ENCODE measurements at places on chromosomes 13 and 19. TPM values are rescaled to one million over a fixed set of nuclear protein-coding genes. Genes with fewer than 3 reads are reported as not detected.

- H3K4me1 ChIP-seq: peaks cover 12% of the 10 kb centered on the region
- peaks cover 3% of the 10 kb centered on the region for H3K27me3 ChIP-seq
- H3K27ac ChIP-seq: no peak overlapping the region
- H3K36me3 ChIP-seq: no peaks in the 10 kb centered on the region
- no peak for DNase-seq
Measured at GRCh38 chr19:20667281-20667680, 5.9 kb upstream of the ZNF626 start.

DNA sequence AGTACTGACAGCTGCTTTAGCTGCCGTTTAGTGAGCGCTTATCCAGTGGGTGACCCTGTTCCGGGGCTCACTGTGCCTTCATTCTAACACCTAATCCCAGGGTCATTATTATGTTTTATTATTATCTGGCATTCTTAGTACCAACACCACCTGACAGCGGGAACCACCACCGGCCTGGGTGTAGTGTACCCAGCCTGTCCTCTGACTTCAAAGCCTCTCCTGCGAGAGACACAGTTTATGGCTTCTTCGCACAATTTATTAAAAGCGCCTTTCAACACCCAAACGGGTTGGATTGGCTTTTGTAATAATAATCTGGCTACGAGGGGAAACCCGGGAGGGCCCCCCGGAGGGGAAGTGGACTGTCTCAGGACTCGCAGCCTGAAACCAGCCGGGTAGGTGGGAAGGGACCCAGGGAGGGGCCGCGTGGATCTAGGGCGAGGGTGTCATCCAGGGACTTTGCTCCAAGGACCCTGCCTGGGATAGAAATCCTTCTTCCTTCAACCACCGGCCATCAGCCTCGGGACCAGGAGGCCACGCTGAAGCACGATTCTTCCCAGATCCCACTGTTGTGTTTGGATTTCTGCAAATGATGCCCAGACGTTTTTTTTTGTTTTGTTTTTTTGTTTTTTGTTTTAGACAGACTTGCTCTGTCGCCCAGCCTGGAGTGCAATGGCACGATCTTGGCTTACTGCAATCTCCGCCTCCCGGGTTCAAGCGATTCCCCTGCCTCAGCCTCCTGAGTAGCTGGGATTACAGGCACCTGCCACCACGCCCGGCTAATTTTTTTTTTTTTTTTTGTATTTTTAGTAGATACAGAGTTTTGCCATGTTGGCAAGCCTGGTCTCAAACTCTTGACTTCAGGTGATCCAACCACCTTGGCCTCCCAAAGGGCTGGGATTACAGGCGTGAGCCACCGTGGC lies 1.6 kb upstream of the ZBTB7A start:
- DNase-seq: no peak
- peaks cover 12% of the 10 kb centered on the region for H3K4me1 ChIP-seq
- peak overlapping the region; percentile 64 for H3K4me3 ChIP-seq
- peaks cover 30% of the 10 kb centered on the region for H3K27me3 ChIP-seq

DNA sequence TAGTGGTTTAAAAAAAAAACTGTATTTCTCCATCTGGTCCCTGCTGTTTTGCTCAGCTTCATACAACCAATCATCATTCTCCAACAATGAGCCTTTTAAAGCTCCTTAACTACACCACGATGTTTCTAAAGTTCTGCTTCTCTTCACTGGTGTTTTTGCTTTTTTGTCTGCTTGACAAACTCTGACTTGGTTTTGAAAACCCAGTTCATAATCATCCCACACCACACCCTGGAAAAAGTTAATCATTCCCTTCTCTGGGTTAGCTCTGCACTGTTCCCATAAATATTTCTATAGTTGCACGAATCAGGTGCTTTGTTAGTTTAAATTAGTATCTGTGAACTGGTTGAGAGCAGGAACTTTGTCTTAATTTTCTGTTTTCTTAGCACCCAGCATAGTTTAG lies 217.1 kb downstream of the ENOX1 start:
- no peaks in the 10 kb centered on the region for H3K27me3 ChIP-seq
- no peaks in the 10 kb centered on the region for H3K36me3 ChIP-seq
- no peak for DNase-seq
- peaks cover 12% of the 10 kb centered on the region for H3K4me1 ChIP-seq

The ATP8B3 gene
- total RNA-seq: 8.2 TPM

GRCh38 chr13:60148918-60149317 lies 14.8 kb downstream of the DIAPH3 start:
- DNase-seq: no peak

DNA sequence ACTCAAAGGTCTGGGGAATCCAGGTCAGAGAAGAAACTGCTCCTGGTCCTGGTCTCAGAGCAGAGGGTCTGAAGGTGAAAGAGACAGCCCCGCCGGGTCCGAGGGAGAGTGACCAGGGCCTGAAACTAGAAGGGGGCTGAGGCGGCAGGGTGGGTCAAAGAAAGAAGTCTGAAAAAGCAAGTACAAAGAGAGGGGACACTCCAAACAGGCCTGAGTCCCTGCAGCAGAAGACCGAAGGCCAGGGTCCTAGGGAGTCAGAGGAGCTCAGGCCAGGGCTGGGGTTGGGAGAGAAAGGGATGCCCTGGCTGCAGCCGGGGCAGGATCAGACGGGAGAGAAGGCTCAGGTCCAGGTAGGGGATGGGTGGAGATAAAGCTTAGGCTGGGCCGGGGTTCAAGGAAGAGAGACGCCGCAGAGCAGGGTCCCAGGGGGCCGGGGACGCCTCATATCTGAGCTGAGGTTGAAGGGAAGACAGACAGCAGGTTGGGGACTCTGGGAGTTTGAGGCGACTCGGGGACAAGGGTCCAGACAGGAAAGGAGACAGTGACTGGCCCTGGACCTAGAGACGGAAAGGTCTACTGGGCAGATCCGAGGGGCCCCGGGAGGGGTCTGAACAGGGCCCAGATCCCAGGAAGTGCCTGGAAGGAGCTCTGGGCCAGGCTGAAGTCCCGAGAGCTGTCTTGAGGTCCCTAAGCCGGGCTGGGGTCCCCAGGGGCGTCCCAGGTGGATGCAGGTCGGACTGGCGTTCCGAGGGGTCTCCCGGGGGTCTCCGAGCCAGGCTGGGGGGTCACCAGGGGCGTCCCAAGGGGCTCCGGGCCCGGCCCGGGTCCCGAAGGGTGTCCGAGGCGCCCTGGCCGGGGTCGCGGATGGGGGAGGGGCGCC lies 795 bp downstream of the MLLT1 start:
- no peaks in the 10 kb centered on the region for H3K36me3 ChIP-seq
- peaks cover 47% of the 10 kb centered on the region for H3K4me1 ChIP-seq
- no peak for DNase-seq
- H3K4me3 ChIP-seq: peak overlapping the region; percentile 86

The PGLYRP2 gene
- not detected for total RNA-seq

- no peak overlapping the region for H3K27ac ChIP-seq
- DNase-seq: no peak
- H3K27me3 ChIP-seq: no peaks in the 10 kb centered on the region
- H3K4me1 ChIP-seq: peaks cover 59% of the 10 kb centered on the region
Measured at GRCh38 chr19:39145180-39145953, 19.8 kb downstream of the PAK4 start.

The ZNF541 gene
- 0.09 TPM for total RNA-seq

DNA sequence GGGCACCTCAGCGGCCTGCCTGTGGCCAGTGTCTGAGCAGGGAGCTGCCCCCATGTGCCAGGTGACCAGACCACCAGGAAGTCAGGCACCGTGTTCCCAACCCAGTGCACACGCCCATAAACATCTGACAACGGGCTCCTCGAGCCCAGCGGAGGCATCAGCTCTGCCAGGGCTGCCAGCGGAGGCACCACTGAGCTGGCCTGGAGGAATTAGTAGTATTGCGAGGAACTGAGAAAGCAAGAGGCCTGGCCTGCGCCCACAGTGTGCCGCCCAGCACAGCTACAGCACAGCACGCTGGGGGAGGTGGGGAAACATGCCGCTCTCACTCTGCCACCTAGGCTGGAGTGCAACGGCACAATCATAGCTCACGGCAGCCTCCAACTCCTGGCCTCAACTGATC lies 44.6 kb downstream of the ANKRD27 start:
- H3K4me1 ChIP-seq: no peaks in the 10 kb centered on the region
- no peak overlapping the region for H3K27ac ChIP-seq
- no peak overlapping the region for H3K4me3 ChIP-seq
- no peaks in the 10 kb centered on the region for H3K27me3 ChIP-seq
- DNase-seq: no peak
- H3K36me3 ChIP-seq: peaks cover 29% of the 10 kb centered on the region

The KLHL1 gene
- not detected for total RNA-seq

- DNase-seq: no peak
- no peak overlapping the region for H3K4me3 ChIP-seq
- no peaks in the 10 kb centered on the region for H3K36me3 ChIP-seq
- H3K4me1 ChIP-seq: no peaks in the 10 kb centered on the region
- H3K27me3 ChIP-seq: no peaks in the 10 kb centered on the region
Measured at GRCh38 chr13:31722673-31723072, 16.7 kb upstream of the RXFP2 start.

DNA sequence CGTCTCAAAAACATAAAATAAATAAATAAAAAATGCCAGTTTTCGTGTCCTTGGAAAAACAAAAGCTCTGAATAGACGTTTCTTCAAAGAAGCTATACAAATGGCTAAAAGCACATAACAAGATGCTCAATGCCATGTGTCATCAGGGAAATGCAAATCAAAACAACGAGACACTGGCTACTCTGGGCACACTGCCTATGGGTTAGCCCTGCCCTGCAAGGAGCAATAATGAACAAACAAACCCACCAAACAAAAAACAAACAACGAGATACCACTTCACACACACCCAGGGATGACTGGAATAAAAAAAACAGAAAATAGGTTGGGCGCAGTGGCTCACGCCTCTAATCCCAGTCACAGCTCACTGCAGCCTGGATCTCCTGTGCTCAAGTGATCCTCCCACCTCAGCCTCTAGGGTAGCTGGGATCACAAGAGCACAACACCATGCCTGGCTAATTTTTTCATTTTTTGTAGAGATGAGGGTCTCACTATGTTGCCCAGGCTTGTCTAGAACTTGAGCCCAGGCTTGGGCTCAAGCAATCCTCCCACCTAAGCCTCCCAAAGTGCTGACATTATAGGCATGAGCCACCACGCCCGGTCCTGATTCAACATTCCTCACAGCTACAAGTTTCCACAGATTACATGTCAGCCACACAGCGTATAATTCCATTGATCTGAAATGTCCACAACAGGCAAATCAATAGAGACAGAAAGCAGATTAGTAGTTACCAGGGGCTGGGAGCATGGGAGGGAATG lies 15.5 kb upstream of the ISYNA1 start:
- peak overlapping the region; percentile 45 for H3K27ac ChIP-seq
- no peak overlapping the region for H3K4me3 ChIP-seq
- peaks cover 8% of the 10 kb centered on the region for H3K36me3 ChIP-seq
- DNase-seq: no peak
- H3K27me3 ChIP-seq: no peaks in the 10 kb centered on the region
- peaks cover 3% of the 10 kb centered on the region for H3K4me1 ChIP-seq

The IZUMO2 gene
- 3.5 TPM for total RNA-seq

DNA sequence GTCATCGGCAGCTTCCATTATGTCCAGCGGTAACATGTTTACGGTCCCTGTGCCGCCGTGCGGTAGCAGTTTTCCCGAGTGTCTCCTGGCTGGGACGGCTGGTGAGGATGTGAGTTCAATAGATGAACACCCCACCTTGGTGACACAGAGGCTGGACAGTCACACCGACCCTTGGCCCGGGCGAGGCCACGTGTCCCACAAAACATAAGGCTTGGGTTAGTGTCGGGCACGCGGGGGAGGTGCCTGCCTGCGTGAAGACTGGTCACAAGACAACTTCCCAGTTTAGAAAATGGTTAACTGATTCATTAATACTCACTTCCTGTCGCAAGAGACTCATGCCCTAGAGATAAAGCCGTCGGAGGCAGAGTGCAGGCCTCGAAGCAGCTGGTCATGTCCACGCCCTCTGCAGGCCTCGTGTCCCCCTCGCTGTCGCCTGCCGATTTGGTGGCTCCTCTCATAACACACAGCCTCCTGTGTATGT lies 17.2 kb downstream of the RASA3 start:
- H3K4me1 ChIP-seq: peaks cover 55% of the 10 kb centered on the region
- peak overlapping the region; percentile 75 for H3K27ac ChIP-seq
- H3K27me3 ChIP-seq: no peaks in the 10 kb centered on the region
- no peak overlapping the region for H3K4me3 ChIP-seq
- peak; percentile 8 for DNase-seq

DNA sequence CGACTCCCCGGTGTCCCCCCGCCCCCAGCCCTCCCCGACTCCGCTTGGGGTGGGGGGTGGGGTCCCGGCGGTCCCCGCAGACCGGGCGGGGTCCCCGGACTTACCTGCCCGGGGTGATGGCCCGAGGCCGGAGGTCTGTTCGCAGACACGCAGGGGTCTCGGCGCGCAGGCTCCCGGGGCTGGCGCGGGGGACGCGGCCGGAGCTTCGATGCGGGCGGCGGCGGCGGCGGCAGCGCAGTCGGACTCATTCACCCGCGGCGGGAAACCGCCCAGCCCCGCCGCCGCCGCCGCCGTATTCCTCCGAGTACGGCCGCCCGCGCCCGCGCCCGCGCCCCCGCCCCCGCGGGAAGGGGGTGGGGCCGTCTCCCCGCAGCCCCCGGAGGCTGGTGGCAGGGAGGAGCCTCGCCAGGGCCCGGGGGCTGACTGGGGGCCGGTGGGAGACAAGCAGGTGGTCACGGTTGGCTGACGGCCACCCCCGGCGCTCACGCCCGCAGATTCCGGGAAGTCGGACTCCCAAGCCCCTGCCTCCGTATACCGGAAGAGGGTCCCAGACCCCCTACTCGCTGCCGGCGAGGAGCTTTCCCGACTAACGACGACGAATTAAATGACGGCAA lies at the start of gene C2CD4C:
Gene C2CD4C, minus strand, starts transcription at position 246 of the 614 bp plus-strand sequence. CDS start 786 bp downstream, outside the sequence.
- no peak for DNase-seq
- H3K4me3 ChIP-seq: peak within 1 kb of the TSS; percentile 81
- H3K4me1 ChIP-seq: peaks cover 10% of the 10 kb centered on the region
- H3K36me3 ChIP-seq: no peaks in the 10 kb centered on the region
- peaks cover 11% of the 10 kb centered on the region for H3K27me3 ChIP-seq
- peak within 1 kb of the TSS; percentile 30 for H3K27ac ChIP-seq

- peaks cover 27% of the 10 kb centered on the region for H3K36me3 ChIP-seq
- peak overlapping the region; percentile 81 for H3K4me3 ChIP-seq
- H3K27me3 ChIP-seq: peaks cover 45% of the 10 kb centered on the region
Measured at GRCh38 chr19:17025991-17026658, 485 bp downstream of the CPAMD8 start.

The SMIM44 gene
- not detected for total RNA-seq

DNA sequence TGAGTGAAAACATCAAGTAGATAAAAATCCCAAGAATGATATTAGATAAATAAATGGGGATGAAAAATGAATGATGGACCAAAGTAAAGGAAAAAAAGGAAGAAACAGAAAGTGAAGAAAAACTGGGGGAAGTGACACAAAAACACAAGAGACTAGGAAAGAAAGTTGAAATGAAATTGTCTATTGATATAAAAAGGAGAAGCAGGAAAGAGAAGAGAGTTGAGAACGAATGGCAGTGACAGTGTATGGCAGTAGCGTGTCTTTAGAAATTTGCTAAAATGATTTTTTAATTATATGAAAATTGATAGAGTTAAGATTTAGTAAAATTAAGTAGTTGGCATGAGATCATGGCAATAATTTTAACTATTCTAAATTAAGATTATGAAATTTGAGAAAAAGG lies 36.3 kb upstream of the SGCG start:
- peaks cover 5% of the 10 kb centered on the region for H3K4me1 ChIP-seq
- no peak overlapping the region for H3K27ac ChIP-seq
- no peaks in the 10 kb centered on the region for H3K27me3 ChIP-seq
- H3K4me3 ChIP-seq: no peak overlapping the region
- no peak for DNase-seq
